ENCODE measurements at places on chromosomes 1 and 21.

GRCh38 chr1:8182034-8182761 is 135.7 kb upstream of the SLC45A1 start:
- no peak for DNase-seq

- DNase-seq: no peak
These were observed 166.5 kb downstream of the LMO4 start for GRCh38 chr1:87495147-87495546.

- no peak for DNase-seq
These were observed 58.8 kb upstream of the MAN1A2 start for GRCh38 chr1:117308311-117308916.

GRCh38 chr1:40344597-40344996 is 27.5 kb upstream of the COL9A2 start:
- no peak for DNase-seq

DNA sequence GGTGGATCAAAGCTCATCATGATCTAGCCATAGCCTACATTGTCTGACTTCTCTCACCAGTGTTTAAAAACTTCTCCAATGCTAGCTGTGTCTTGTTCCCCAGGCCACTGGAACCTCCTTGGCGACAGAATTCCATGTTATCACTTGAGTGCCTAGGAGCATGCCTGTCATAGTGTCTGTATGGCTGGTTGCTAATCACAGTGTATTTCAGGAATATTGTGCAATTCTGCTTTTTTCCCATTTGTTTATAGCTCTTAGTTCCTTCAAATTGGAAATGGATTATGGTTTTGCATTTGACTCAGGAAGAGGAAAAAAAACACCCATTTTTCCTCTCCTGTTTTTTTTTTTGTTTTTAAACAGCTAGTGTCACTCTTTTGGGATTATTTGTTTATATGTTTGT is 25.5 kb downstream of the ROR1 start:
- DNase-seq: no peak

DNA sequence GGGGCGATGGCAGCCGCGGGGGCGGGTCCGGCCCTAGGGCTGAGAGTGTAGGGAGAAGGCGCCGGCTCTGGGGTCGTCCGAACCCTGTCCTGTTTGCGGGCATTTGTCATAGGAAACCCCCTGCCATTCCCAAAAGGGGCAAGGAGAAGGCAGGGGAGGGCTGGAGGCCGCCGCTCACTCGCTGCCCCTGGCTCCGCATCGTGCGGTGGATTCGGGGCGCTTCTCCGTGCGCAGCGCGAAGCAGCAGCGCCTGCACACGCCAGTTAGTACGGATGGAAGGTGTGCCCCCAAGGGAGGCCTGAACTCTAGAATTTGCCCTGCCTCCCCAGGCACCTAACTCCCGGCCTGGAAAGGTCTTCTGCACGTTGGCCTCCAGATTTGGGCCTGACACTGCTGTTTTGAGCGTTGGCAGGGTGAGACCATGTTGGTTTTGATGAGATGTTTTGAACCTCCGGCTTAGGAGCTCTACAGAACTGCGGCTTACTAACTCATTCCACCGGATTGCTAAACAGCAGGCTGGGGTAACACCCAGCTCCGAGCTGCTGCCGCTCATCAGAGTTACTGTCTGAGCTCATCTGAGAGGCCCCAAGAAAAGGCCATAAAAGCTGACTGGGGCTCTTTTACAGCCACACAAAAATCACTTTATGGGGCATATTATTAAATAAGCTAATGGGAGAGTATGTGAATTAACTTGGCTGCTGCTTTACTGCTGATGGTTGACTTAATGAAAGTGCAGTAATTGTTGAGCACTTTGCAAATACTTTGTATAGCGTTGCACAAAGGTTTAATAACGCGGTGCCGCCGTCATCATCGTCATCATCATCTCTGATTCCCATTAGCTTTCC is 987 bp downstream of the GPR137B start:
- DNase-seq: peak; percentile 17
